Thoracic aorta (tissue), 2 donors: ENCODE measurements at places on chromosomes 1 and 21. TPM values are rescaled to one million over a fixed set of nuclear protein-coding genes. Genes with fewer than 3 reads are reported as not detected.

DNA sequence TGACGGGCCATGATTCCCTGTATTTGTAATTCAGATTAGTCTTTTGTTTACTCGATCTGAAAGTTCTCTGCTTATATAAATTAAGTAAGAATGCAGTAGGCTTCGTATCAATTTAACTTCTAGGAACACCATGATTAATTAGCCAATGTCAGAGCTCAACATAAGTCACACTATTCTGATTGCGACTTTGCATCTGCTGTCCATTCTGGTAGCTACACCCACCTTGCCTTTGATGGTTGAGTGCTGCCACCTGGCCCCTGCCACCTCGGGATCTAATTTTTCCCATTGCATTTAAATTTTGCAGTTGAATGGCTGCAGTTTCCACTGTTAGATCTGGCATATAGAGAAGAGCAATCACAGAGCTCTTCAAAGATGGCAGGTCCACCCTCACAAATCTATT lies 140.0 kb downstream of the LTN1 start:
- no peak for DNase-seq

DNA sequence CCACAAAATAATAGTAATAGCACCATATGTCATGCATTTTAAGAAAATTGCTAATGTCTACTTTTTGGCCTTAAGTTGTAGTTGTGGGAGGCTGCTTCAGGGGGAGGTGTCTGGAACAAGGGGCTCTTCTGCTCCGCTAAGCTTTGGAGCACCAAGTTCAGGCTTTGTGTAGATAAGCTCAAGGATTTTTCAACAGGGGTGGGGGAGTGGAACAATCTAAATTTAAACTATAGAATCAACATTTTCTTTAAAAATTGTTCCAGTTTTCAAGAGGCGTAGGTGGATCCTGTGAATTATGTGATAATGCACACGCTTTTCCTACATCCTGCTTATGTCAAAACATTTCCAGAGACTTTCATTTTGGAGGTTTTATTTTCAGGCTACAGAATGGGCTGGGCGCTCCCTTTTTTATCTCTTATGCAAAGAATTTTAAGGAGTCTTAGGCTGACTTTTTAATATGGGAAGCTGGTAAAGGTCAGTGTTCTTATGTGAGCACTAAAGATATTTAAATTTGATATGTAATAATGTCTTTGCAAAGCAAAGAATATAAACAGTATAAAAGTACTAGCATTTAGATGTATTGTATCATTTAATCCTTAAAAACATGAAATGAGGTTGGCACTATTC lies 9.9 kb downstream of the ATP1A1 start:
- no peak for DNase-seq

- DNase-seq, result no peak
Observed at GRCh38 chr1:41322835-41323234, 38.4 kb upstream of the FOXO6 start.

GRCh38 chr1:9112961-9113880 lies 15.7 kb downstream of the GPR157 start:
- DNase-seq, result no peak

DNA sequence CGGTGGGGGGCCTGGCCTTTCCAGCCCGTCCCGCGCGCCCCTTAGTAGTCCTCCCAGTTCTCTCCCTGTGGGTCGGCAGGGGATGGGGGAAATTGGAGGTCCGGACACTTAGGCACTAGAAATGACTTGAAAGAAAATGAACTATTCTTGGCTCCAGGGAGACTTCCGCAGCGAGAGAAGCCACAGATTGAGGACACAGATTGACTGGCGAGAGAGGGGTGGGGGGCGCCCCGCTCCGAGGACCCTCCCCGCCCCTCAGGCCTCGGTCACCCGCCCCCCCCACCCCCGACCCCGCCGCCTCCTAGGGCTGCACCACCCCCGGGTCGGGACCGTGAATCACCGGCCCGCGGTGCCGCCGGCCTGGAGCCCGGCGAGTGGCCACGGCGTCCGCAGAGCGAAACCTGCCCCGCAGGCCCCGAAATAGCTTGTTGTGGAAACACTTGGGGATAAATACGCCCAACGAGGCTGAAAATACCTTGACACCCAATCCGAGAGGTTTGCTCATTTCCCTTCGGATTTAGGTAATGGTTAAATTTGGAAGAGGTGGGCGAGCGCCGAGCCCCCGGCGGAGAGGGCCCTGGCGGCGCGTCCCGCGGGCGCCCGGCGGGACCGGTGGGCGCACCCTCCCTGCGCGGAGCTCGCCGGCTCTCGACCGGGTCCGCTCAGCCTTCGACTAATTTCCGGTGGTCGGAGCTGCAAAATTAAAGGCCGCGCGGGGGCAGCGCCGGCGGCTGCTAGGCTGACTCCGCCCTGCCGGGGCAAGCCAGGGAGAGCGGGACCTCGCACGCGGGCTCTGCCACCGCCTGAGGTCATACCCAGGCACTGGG lies at the start of gene GFI1:
Gene GFI1, minus strand, starts transcription at position 675 of the 827 bp plus-strand sequence. CDS start 3,438 bp downstream, outside the sequence.
- no peak for DNase-seq

DNA sequence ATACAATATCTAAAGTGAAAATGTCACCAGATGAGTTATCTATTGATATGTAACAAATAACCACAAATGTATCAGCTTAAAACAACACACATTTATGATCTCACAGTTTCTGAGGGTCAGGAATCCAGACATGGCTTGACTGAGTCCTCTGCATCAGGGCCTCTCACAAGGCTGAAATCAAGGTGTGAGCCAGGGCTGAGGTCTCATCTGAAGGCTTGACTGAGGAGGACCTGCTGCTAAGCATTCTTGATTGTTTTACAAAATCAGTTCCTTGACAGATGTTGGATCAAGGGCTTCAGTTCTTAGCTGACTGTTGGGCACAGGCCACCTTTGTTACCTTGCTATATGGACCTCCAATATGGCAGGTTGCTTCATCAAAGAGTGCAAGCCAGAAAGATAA lies 483.7 kb downstream of the CAMTA1 start:
- no peak for DNase-seq

DNA sequence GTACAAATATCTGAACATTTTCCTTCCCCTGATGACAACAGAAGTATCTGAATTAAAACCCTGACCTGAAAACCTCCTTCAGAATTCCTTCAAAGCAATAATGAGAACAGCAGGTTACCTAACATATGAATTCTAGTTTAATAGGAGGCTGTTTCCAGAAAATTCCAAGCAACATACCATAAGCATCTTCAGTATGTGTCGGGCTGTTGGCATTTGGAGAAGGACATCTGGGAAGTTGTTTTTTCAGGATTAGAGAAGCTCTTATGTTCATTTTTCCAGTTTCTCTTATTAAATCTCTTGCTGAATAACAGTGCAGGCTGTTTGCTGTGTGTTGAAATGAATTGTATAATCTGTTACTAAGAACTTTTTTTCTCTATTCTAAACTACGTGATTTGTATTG lies 101.5 kb downstream of the PLA2G4A start:
- no peak for DNase-seq

DNA sequence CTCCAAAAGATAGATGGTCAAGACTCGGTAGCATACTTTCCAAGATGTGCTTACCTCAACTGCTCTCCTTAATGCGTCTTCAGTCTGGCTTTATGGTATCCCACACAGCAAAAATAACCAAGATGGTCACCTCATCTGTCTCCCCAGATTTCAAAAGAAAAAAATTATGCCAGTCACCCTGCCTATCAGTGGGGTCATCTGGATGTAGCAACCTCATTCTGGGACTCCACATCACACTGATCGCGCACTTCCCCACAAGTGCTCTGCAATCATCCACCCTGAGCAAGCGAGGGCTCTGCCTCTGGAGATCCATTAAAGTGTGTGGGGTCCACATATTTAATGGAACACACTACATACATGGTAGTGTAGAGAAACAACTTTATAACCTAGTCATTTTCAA lies 42.5 kb downstream of the ACBD3 start:
- no peak for DNase-seq

- DNase-seq, result no peak
Observed at GRCh38 chr1:175269151-175269550, 76.6 kb upstream of the KIAA0040 start.

The ZNF695 gene
- not detected for total RNA-seq

The CFHR4 gene
- total RNA-seq, result not detected

- DNase-seq, result no peak
Observed at GRCh38 chr1:112058815-112059450, 69.5 kb upstream of the KCND3 start.

- no peak for DNase-seq
Observed at GRCh38 chr1:184633785-184634184, 120.9 kb downstream of the EDEM3 start.

DNA sequence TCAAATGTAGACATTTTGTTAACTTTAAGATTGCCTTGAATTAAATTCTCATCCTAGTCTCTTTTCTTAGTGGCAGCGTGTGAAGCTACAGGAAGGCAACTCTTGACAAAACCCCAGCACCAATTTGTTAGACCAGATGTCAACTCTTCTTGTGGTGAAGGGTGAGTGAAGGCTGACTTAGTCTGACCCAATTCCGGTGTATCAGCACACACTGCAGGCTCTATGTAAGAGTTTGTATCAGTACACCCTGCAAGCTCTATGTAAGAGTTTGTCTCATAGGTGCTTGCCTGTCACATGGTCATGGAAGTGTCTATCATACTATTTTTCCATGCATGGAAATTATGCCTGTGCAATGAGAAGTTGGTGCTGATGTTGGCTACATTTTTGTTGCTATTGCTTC lies 16.8 kb downstream of the CR2 start:
- DNase-seq, result no peak

DNA sequence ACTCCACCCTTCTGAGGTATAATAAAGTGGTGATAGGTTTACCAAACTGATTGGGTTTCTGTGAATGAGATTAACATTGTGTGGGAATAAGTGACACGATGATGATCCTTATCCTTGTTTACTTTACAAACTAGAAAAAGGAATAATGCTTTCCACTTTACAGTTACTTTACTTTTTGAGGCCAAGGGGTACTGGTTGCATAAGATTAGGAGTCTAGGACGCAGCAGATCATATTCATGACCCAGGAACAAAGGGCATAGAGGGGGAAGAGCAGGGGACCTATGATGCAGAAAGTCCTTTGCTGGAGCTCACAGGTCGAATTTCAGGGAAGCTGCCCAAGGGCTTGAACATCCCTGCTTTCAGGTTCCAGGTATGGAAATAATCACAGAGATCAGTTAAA lies 20.4 kb downstream of the FGGY start:
- no peak for DNase-seq

DNA sequence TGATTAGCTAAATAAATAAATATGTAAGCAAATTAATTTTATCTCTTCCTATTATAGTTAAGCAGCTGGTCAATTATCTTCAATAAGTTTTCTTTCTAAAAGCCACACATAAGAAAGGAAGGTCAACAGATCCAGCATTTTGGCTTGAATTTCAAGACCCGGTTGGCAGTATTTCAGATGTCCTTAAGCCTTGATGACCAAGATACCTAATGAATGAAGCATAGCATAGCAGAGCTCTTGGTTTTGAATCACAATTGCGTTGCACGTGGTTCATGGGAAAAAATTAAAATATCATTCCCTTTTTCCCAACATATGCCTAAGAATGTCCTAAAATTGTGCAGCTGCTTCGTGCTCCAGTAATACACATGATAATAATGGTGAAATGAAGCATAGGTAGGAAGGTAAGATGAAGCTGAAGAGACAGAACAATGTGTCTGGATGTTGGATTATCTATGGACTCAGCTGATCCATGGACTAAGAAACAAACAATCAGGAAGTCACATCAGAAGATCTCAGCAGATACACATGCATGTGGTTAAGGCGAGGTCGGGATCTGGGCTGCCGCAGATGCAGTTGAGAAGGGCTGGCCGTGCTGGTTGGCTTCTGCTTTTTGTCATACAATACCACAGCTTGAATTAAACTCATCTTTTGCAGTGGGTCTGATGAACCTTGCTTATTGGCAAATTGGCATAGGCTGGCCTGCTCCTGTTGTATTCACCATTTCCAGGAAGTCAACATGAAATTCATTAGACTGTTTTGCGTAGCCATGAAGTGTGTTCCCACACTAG lies 284.9 kb upstream of the RUNX1 start:
- DNase-seq, result no peak

The UBXN10 gene
- 0.28 TPM for total RNA-seq

The OR10T2 gene
- not detected for total RNA-seq

DNA sequence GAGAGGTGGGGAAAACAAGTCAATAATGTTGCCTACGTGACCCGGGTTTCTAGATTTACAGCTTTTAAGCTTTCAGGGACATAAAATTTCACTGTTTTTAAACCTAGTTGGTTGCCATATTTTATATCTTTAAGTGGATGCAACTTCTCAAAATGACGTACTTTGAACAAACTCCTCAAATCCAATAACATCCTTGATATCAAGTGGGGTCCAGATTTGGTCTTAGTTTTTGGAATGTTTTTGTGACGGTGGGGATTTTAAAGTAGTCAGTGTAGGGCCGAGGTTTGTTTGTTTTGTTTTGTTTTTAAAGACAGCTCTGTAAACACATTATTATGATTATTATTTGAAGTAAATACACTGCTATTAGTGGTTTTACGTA lies 453 bp downstream of the CDKN2C start:
- no peak for DNase-seq

DNA sequence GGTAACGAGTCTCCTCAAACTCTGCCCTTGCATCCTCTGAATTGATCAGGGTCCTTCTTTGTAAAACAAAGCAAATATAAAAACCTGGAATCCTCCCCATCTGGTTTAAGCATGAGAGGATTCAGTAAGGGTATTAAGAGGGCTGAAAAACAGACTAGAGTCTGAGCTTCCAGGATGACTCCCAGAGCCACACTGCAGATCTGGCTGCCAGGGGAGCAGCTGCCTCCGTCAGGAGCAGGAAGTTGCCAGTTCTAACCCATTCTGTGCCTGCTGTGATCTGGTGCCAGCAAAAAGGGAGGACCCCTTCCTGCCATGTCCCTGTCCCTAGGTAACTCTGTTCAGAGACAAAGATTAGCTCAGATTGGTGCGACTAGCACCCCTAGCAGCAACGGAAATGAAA lies 27.5 kb downstream of the SERTAD4 start:
- no peak for DNase-seq

GRCh38 chr1:9374748-9375341 lies 82.2 kb downstream of the SPSB1 start:
- no peak for DNase-seq

GRCh38 chr1:185155600-185156287 lies 1.0 kb downstream of the TRMT1L start:
- no peak for DNase-seq

DNA sequence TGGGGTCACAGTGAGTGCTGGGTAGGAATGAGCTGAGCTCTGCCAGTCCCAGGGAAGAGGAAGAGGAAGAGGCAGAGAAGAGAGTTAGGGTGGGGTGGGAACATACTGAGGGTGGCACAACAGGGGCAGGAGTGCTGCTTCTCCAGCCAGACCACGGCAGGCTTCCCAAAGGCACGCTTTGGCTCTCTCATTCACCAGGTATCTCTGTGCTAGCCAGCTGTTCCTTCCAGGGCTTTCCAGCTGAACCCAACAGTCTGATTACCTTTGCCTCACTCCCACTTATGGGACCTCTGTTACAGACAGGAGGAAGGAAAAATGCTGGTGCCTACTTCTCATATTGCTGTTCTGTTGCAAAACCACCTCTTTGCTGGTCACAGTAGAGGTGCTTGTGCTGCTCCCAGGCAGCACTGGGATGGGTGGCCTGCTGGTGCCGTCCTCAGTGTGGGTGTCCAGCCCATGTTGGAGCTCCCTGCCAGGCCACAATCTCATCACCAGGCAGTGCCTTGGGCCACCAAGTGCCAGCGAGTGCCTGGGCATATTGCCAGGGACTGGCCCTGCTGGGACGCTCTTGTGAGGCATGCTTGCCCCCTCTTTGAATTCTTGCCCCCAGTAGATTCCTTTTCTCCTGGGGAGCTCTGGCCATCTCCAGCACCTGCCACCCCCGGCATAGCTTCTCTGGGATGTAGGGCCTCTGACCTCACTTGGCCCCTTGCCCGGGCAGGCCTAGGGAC lies 2.1 kb downstream of the ADORA1 start:
- no peak for DNase-seq

GRCh38 chr1:98500324-98500723 lies 161.2 kb upstream of the SNX7 start:
- DNase-seq, result no peak

GRCh38 chr1:204232526-204232925 lies 18.7 kb upstream of the GOLT1A start:
- no peak for DNase-seq
